ENCODE measurements at places on chromosomes 4 and X.
A peak's percentile ranks its signal among the peaks of the same experiment; 100 is the strongest.

DNA sequence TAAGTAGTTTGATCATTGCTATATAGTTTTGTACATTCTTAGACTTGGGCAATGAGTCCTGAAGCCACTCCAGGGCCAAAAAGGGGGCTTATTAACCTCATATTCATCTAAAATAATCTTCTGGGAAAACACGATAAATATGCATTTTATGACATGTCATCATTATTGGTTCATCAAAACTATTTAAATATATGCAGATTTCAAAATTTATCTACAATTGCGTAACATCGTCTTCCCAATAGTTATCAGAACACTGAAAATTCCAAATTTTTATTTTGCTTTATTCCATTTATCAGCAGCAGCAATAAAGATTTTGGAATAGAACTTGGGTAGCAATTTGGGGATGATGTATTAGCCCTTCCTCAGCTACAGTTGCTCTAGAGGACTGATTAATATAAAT lies 550.0 kb downstream of the IQCM start:
- DNase-seq: no peak

GRCh38 chr4:15665753-15666365 lies 10.7 kb upstream of the FBXL5 start:
- DNase-seq: peak; percentile 90

- DNase-seq: no peak
Measured at GRCh38 chr4:20192736-20193135, 59.0 kb upstream of the SLIT2 start.

DNA sequence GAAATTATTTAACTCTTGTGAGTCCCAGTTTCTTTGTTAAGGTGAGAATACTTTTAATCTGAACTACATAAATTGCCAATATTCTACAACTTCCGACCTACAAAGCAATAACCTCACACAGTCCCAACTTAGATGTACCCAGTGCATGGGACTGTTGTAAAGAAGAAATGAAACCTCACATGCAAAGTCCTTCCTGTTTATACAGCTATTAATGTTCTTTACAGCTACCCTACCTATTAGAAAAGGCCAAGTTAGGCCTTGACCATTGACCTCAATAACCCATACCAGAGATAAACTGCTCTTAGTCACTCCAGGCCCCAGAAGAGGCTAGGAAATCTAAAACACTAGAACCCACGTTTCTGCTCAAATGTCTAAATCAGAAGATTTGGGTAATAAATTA lies 920.1 kb upstream of the TENM3 start:
- DNase-seq: no peak

DNA sequence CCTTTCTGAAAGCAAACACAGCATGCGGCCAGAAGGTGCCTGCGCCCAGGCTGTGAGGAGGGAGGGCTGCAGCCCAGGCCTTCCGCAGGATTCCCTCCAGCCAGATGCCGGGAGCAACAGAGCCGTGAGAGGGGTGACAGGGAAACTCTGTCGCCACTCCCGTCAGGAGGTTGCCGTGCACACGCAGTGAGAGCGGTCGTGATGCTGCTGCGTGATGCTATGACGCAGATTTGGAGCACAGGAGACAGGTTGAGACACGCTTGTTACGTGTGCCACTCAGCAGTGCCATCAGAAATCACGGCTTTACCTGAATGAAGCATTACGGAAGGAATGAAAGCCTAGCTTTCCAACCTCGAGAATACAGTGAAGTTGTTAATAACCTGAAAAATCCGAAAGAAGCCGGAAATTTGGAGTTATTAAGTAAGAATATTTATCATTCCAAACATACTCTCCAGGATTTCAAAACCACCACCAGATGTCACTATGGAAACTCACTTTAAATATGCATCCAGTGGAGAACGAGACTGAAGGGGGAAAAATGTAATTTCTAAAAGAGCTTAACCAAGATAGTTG lies 54.4 kb downstream of the FAT1 start:
- peak; percentile 64 for DNase-seq

DNA sequence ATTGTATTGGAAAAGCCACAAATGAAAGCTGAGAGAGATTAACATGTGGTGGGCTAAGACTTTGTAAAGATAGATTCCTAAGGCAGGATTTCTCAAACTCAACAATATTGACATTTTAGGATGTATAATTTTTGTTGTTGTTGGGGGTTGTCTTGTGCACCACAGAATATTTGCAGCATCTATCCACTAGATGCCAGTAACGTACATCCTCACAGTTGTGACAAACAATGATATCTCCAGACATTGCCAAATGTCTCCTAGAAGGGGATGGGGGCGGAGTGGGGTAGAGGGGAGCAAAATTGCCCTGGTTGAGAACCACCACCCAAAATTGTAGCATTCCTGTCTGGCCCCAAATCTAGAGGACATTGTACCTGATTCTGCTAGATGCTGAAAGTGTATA lies 14.7 kb upstream of the CBR4 start:
- peak; percentile 59 for DNase-seq

- peak; percentile 64 for DNase-seq
Measured at GRCh38 chr4:67746797-67747495, 7.2 kb downstream of the GNRHR start.

DNA sequence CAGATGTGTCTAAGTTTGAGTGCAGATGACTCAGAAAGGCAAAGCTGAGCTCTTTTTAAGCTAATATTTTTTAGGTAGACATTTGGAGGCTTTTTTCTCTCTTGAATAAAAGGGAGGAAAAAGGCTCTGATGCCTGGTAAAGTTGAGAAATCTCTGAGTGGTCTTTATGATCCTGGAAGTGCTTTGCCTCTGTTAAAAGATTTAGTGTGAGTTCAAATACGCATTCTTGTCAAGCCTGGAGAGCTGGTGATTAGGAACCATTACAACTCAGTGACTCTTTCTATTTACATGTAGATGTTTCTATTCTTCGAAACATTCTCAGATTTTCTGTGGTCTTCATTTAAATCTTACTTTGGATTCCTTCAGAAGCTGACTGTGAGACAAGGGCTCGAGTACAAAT lies 143.4 kb upstream of the MED14 start:
- DNase-seq: no peak

- DNase-seq: no peak
Measured at GRCh38 chr4:75714011-75714410, 10.4 kb upstream of the USO1 start.

DNA sequence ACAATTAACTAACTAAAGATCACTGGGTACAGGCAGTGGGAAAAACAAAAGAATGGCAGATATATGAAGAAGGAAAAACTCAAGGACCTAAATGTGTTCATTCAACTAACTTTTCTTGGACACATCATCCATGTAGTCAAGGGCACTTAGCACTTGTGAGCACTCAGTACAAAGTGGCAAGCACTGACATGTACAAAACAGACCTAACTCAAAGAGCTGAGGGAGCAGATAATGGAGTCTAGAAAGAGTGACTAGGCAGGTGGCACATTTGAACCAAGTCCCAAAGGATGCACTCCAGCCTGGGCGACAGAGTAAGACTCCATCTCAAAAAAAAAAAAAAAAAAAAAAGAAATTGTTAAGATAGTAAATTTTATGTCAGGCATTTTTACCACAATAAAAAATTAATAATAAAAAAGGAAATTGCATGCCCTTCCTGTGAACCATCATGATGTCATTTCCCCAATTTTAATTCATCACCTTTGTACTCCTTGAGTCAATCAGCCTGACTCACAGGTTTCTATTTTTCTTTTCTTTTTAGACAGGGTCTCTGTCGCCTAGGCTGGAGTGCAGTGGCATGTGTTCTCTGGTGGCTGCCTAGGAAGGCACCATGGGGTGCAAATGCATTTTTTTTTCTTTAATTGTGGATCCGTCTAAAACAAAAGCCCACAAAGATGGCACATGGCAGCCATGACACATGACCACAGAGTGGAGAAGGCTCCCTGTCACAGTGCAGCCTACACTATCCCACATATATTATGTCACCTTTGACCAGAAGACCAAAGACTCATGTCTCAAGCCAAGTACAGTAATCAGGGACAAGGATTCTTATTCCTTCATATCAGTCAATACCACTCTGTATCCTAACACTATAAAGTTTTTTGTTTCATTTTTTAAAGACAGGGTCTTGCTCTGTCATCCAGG lies 91.9 kb downstream of the CHST7 start:
- peak; percentile 64 for DNase-seq

- DNase-seq: no peak
Measured at GRCh38 chr4:30776451-30776850, 56.3 kb downstream of the PCDH7 start.

GRCh38 chr4:10740891-10741620 lies 56.5 kb upstream of the CLNK start:
- DNase-seq: peak; percentile 28

DNA sequence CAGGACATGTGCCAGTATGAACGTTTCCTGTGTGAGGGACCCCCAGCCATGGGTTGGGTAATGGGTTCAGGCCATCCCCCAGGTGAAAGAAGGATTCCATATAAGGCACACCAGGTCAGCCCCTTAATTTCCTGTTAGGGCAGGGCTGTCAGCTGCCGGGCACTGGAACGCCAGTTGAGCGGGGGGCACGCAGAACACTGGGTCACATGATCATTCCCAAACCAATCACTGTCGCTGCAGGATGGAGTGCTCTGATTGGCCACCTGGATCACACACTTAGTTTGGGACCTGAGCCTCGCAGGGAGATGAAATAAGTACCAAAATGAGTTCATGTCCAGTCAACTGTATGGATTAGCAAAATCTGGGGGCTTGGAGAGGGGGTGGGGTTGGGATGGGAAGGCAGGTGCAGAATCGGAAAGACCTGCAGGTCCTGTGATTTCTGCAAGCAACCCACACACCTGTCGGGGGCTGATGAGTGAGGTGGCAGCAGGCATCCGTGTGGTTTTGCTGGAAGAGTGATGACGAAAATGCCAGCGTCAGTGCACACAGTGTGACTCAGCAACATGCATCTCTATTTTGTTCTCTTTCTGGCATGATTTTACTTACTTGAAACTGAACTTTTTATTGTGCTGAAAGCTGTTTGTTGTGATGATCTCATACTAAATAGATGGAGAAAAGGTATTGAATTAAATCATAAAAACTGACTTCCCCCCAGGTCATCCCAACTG lies 32.2 kb downstream of the RNF212 start:
- peak; percentile 70 for DNase-seq

DNA sequence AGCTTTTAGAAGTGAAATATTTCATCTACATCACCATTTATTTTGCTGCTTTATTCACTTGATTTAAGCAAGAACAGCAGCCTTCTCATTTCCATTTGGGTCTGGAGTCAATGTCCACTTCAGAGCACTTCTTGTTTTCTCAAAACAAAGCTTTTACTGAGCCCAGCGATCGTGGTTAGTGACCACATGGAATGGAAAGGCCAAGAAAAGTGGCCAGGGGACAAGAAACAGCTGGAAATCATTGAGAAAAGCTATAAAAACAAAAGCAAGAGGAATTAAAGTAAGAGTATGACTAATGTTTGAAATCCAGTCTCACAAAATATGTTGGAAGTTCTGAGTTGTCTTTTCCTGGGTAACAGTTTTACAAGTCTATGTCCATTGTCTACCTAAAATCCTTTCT lies 328.4 kb upstream of the INTU start:
- DNase-seq: no peak

DNA sequence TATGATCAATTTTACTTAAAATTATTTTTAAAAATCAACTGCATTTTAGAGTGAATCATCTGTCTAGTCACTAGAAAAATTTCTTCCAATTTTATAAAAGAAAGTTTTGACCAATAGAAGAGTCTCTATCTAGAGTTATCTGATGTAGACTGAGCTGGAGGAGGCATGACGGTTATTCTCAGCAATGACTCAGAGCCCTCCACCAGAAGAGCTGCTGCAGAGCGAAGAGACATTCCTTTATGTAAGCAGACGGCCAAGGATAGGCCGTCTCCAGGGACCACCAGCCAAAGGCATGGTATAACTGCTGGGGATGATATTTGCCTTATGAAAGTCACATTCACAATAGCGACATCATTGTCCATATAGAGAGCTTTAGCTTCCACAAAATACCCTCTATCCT lies 23.0 kb downstream of the LDB2 start:
- DNase-seq: peak; percentile 90

DNA sequence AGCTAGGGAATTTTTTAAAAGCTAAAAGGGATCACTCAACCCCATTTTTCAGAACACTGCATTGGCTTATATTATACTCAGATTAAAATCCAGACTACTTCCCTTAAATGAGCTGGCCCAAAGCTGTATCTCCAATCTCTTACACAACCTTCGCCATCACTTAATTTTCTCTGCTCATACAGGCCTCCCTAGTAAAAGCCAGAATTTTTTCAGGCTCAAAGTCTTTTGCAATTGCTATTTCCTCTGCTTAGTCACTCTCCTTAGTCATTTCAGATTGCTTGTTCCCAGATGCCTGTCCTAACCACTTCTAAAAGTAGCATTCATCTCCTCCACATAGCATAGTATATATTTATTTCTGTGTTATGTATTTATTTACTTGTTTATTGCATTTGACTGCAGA lies 1587.9 kb upstream of the ADGRL3 start:
- peak; percentile 88 for DNase-seq

DNA sequence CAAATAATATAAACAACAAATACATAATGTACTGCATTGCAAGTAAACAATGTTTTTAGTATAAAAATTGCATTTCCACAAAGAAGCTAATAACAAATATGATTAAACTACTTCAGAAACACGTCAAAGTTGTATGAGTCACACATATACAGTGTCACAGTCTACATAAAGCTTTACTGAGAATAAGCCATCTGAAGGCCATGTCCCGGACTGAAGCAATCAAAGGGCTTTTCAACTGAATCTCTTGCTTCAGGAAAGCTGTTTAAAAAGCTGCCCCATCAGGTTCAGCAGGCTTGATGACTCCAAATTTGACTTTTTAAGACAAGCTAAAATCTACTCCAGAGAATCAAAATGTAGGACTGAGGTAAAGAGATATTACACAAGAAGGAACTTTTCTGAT lies 1476.8 kb downstream of the ADGRL3 start:
- DNase-seq: peak; percentile 6

GRCh38 chr4:182240161-182241130 lies 2.8 kb upstream of the TENM3 start:
- DNase-seq: peak; percentile 74

DNA sequence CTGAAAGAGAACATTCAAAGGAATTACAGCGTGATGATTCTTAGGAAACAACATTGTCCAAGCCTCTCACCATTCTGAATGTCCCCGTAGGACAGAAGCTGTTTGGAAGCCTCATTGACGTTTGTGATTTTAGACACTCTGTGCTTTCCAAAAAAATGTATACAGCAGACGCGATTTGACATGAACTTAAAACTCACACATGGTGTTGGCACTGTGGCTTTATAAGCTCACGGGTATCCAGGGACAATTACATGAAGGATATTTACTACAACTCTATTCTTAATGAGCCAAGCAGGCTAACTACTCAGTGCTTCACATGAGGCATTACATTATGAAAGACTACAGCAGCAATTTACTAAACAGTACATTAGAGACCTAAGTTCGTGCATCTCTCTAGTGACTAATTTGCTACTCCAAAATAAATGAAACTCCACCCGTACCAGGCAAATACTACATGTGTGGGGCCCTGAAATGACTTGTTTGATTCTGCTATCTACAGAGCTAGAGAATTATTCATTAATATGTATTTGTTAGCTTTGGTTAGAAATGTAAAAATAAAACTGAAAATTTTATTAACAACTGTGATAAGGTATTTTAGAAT lies 620.7 kb downstream of the SPRY1 start:
- no peak for DNase-seq

- DNase-seq: no peak
Measured at GRCh38 chr4:156477636-156478035, 494.0 kb downstream of the PDGFC start.

GRCh38 chrX:108735091-108735678 lies 1.2 kb downstream of the IRS4 start:
- DNase-seq: no peak

GRCh38 chr4:133647206-133647605 lies 498.1 kb downstream of the PCDH10 start:
- no peak for DNase-seq
